RWPE2 (cell line): ENCODE measurements at places on chromosomes 3 and 15.

- H3K4me1 ChIP-seq: peaks cover 18% of the 10 kb centered on the region
- H3K27ac ChIP-seq: peak overlapping the region; percentile 82
- H3K27me3 ChIP-seq: no peaks in the 10 kb centered on the region
- H3K4me3 ChIP-seq: no peak overlapping the region
- peak; percentile 71 for DNase-seq
These were observed 77.3 kb upstream of the MAGI1 start for GRCh38 chr3:66115858-66116654.

DNA sequence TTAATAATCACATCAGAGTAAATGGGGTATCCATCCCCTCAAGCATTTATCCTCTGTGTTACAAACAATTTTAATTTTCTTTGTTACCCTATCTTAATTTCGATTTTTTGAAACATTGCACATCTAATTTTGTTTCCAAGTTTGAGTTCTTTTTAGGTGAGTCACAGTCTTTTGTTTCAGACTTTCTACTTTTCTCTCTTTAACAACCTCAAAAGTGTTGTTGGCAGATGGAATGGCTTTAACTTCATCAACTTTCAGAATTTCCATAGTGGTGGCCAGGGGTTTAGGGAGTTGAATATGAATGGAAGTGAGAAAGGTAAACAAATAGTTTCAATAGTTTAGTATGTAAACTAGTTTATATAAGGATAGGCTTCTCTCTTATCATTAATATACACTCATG lies 223.0 kb upstream of the MLF1 start:
- no peaks in the 10 kb centered on the region for H3K36me3 ChIP-seq
- no peak for DNase-seq
- no peak overlapping the region for H3K4me3 ChIP-seq
- H3K27ac ChIP-seq: no peak overlapping the region

GRCh38 chr15:60582370-60583036 lies 103.6 kb upstream of the ICE2 start:
- no peaks in the 10 kb centered on the region for H3K36me3 ChIP-seq
- H3K4me1 ChIP-seq: peaks cover 3% of the 10 kb centered on the region
- no peak overlapping the region for H3K4me3 ChIP-seq

DNA sequence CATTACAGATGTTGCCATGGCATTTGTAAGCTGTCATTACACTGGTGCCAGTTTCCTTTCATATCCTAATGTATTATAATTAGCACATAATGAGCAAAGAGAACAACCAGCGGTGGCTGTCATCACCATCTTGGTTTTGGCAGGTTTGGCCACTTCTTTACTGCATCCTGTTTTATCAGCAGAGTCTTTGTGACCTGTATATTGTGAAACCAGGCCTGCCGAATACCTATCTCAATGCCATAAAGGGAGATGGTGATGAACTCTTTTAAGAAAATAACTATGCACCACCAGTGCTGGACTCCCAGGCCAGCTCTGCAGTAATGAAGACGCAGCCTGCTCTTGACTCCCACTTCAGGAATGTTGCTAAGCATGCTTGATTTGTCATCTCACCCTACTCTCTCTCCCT lies 458.1 kb upstream of the NR2F2 start:
- peak overlapping the region; percentile 35 for H3K27ac ChIP-seq
- peak; percentile 79 for DNase-seq
- H3K4me3 ChIP-seq: no peak overlapping the region
- peaks cover 18% of the 10 kb centered on the region for H3K4me1 ChIP-seq

DNA sequence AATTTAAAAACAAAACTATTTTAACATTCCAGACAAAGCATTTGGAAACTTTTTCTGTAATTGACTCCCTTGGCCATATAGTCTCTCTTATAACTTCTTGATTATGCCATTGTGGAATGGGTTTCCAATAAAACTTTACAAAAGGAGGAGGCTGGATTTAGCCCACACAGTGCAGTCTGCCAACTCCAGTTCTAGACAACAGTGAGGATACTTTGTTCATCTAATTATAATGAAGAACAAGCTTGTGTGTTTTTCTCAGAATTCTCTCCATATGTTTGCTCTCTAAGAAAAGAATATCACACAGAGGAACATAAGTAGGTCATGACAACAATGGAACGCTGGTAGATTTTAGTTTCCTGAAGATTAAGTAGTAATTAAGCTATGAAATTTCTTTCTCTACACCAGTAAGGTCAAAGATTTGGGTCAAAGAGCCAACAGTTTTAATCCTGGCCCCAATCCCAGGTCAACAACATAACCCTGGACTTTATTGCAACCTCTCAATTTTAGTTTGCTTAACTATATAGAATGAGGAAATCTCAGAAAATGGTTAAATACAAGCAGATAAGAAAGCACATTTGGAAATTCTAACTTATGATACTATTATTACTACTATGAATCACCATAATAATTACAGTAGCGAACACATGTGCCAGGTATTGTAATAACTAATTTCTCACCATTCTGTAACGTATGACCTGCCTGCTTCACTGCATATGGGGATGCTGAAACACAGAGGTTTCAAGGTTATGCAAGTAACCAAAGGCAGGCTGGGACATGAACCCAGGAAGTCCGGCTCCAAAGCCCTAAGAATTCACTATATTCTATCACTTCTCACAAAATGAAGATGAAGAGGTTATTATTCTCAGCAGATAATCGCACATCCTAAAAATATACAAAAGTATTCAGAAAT lies 65.7 kb downstream of the TJP1 start:
- peak overlapping the region; percentile 80 for H3K27ac ChIP-seq
- DNase-seq: peak; percentile 76
- H3K27me3 ChIP-seq: no peaks in the 10 kb centered on the region
- peaks cover 31% of the 10 kb centered on the region for H3K4me1 ChIP-seq

- no peak overlapping the region for H3K27ac ChIP-seq
- no peaks in the 10 kb centered on the region for H3K4me1 ChIP-seq
- no peak for DNase-seq
- no peaks in the 10 kb centered on the region for H3K36me3 ChIP-seq
- peaks cover 4% of the 10 kb centered on the region for H3K27me3 ChIP-seq
These were observed 46.2 kb downstream of the KBTBD8 start for GRCh38 chr3:67044295-67044694.

DNA sequence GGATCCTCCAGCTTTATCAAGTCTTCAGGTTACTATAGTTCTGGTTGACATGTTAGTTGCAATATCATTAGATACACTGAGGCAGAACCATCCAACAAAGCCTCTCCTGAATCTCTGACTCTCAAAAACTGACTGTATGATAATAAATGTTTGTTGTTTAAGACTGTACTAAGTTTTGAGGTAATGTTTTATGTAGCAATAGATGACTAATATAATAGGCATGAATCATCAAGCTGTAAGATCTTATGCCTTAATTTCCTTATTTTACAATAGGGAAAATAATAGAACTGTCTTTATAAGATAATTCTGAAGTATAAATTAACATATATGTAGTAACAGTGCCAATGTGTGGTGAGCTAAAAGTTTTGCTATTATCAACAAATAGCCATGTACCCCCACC lies 88.9 kb upstream of the TBC1D5 start:
- H3K27me3 ChIP-seq: no peaks in the 10 kb centered on the region
- no peak overlapping the region for H3K4me3 ChIP-seq
- H3K36me3 ChIP-seq: no peaks in the 10 kb centered on the region
- no peak overlapping the region for H3K27ac ChIP-seq

DNA sequence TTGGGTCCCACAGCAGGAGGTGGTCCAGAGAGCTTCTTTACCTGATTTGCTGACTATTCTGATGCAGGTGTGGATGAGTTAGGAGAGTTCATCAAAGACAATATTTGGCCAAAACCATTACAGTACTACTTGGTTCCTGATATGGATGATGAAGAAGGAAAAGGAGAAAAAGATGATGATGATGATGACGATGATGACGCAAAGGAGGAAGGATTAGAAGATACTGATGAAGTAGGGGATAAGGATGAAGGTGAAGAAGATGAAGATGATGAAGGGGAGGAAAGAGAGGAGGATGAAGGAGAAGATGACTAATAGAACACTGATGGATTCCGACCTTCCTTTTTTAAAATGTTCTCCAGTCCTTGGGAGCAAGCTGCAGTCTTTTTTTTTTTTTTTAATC lies 148.7 kb downstream of the GBE1 start:
- H3K4me1 ChIP-seq: no peaks in the 10 kb centered on the region
- H3K27ac ChIP-seq: no peak overlapping the region
- no peak for DNase-seq
- H3K27me3 ChIP-seq: no peaks in the 10 kb centered on the region
- H3K36me3 ChIP-seq: peaks cover 7% of the 10 kb centered on the region; the same call in 1 of the 2 replicates

- no peaks in the 10 kb centered on the region; the same call in 1 of the 2 replicates for H3K36me3 ChIP-seq
- DNase-seq: no peak
- no peak overlapping the region for H3K27ac ChIP-seq
- no peaks in the 10 kb centered on the region for H3K4me1 ChIP-seq
- H3K27me3 ChIP-seq: no peaks in the 10 kb centered on the region
These were observed 796.6 kb upstream of the DPPA4 start for GRCh38 chr3:110133971-110134370.
